ENCODE measurements at places on chromosomes 2 and 18. TPM values are rescaled to one million over a fixed set of nuclear protein-coding genes. Genes with fewer than 3 reads are reported as not detected.

IL36A gene
- total RNA-seq, result not detected

ALKAL2 gene
- total RNA-seq, result 0.42 TPM

GDF7 gene
- total RNA-seq, result 0.17 TPM

TCF23 gene
- total RNA-seq, result not detected

PLCD4 gene
- 0.38 TPM for total RNA-seq

C2orf74 gene
- total RNA-seq, result 10.0 TPM

IMP4 gene
- total RNA-seq, result 43.0 TPM

CXCR1 gene
- total RNA-seq, result not detected

ITGB6 gene
- total RNA-seq, result 7.0 TPM

CPLX4 gene
- not detected for total RNA-seq

MAPK4 gene
- 16.3 TPM for total RNA-seq

GRCh38 chr2:127829845-127830246 is 18.9 kb upstream of the WDR33 start:
- no peak for DNase-seq

GRCh38 chr2:54783349-54783748 is 59.9 kb downstream of the EML6 start:
- no peak for DNase-seq

GRCh38 chr2:144180131-144180530 is 339.8 kb downstream of the ZEB2 start:
- DNase-seq, result no peak

- no peak for DNase-seq
Measured at GRCh38 chr2:129673847-129674711, 305.4 kb upstream of the RAB6C start.

DNA sequence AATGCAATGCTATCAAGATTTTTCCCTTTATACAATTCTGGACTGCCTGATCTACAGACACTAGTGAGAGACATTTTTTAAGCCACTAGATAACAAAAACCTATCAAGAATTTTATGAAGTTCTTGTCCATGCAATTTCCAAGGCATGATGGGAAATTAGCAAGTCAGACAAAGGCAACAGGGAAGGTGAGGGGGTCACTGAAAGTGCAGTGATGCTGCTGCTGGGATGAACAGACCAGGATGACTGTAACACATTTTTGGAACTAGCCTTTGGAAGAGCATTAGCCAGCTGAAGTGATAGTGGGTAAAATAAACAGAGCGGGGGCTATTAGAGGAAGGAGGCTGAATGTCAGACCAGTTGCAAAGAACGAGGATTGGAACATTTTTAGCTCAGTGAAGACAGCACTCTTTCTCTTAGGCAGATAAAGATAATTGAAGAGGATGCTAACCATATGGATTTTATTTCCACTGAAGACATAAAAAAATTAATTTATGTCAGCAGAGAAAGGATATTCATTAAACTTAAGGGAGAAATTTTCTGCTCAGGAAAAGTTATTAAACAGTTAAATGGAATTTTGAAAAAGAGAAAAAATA is 17.9 kb downstream of the NRXN1 start:
- DNase-seq, result no peak

DNA sequence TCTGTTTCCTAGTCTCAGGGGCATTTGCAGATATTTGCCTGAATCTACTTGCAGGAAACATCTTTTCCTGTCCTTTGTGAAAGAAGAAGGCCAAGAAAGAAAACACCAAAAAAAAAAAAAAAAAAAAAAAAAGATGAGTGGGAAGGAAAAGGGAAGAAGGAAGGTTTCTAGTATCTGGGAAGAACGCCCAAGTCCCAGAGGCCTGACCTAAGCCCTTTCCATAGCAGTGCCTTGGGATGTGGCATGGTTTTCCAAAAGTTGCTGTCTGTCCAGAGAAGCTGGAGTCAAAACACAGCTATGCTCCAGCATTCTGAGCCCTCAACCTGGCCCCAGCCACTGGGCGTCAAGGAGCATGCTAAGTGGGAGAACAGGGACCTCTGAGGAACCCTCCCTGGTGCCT is 123.5 kb downstream of the INHBB start:
- no peak for DNase-seq

- DNase-seq, result no peak
Measured at GRCh38 chr2:189587780-189588179, 7.2 kb upstream of the SLC40A1 start.

DNA sequence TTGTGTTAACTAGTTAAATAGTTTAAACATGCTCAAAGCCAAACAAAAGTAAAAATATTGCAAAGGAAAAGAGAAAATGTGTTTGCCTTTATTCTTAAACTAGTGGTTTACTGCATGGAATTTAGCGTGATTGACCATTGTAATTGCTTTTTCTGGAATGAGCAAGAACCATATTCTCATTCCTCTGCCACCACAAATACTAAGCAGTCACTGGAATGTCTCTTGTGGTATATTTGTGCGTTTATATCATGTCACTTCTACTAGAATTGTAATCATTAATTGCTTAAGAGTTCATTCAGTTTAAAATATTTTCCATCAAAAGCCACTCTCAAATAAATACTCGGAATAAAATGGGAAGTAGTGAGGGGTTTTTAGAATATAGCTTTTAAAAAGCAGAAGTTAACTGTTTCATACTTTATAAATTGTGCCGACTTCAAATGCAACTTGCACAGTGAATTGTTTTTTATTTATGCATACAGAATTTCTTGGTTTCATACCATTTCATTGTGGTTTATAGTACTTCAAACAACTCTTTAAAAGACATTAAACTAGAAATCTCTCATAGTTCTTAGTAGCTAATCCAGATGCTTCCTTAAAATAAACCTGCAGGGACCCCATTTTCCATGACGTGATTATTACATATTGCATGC is 288.1 kb downstream of the EPHA4 start:
- DNase-seq, result no peak

DNA sequence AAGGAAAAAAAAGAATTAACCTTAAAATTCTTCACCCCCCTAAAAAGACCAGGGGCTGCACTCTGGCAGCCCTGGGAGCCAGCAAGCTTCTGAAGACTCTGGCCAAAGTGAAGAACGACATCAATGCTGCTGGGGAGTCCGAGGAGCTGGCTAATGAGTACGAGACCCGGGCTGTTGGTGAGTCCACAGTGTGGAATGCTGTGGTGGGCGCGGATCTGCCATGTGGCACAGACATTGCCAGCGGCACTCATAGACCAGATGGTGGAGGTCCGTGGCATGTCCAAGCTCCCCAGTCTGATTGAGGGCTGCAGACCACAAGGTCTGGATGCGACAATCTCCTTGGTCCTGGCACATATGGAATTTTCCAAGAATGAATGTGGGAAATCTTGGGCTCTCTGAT is 47.4 kb downstream of the TRPM8 start:
- DNase-seq, result no peak

DNA sequence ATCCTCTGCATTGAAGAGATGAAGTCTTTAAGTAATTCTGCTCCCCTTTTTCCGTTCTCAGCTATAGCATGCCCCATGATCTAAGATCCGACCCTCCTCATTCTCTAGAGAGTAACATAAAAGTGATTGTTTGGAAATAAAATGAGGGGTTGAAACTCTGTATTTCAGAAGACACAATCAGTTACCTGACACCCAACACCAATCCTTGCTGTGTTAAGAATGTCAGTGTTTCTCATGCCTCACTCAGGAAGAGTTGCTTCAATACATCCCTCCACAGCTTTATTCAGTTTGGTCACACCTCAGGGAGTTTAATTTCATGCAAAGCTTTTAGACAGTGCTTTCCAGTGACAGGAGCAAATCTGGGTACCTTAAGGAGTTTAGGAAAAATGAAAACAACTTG is 49.9 kb upstream of the RBBP8 start:
- DNase-seq, result no peak

DNA sequence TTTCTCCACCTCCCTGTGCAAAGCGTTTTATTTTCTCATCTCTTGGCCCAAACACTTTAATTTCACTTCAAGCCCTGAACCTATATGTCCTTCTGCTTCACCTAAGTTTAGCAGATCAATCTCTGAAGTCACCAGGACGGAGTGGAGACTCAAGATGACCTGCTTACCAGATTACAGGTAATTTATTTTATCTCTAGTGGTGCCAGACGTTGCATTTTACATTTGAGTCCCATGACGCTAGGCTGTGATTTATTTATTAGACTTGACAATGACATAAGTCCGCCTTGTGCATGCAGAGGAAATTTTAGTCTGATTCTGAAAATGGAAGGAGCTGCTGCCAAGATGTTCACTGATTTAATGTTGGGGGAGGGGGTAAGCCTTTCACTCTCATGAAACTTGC is 73.9 kb downstream of the MRO start:
- no peak for DNase-seq

DNA sequence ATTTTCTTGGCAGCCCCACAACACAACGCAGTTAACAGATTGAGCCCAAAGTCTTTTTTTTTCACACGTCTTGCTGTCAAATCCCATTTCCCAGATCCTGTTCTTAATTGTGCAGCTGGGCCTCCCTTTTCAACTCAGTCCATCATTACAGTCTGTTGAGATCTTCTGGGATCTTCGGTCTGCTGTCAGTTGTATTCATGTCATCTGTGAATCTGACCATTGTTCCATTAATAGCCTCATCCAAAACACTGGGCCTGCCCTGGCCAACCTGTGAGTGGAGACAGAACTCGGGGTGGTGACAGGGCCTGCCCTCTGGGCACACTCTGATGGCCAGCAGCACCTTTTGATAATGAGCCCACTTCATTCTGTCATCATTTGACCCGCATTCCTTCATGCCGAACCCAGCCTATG is 39.7 kb upstream of the SEMA4C start:
- no peak for DNase-seq

GRCh38 chr2:218021536-218022071 is 18.8 kb upstream of the TNS1 start:
- DNase-seq, result no peak

DNA sequence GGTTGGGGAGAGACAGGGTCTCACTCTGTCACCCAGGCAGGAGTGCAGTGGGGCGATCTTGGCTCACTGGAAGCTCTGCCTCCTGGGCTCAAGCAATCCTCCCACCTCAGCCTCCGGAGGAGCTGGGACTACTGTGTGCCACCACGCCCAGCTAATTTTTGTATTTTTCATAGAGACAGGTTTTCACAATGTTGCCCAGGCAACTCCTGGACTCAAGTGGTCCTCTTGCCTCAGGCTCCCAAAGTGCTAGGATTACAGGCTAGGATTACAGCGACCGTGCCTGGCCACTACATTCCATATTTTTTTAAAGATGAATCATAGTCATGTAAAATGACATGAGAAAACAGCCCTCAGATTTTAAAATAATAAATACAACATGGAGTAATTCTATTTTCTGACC is 32.3 kb downstream of the CWC22 start:
- DNase-seq, result no peak

DNA sequence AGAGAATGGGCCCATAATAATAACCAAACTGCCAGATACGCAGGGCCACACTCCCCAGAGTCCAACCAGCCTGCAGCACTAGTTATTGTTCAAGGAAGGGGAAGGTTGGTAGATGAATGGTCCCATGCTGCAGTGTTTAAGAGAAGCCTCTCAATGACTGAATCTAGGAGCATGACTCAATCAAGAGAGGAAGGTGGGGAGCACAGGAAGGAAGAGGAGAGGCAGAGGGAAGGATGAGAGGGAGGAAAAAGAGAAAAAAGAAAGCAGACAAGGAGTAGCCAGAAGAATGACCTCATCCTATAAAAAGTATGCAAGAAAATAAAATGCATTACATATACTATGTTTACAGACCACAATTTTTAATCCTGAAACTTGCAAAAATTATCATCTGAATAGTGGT is 174.5 kb downstream of the TCF4 start:
- DNase-seq, result no peak

GRCh38 chr2:163255086-163255485 is 416.5 kb upstream of the KCNH7 start:
- no peak for DNase-seq

DNA sequence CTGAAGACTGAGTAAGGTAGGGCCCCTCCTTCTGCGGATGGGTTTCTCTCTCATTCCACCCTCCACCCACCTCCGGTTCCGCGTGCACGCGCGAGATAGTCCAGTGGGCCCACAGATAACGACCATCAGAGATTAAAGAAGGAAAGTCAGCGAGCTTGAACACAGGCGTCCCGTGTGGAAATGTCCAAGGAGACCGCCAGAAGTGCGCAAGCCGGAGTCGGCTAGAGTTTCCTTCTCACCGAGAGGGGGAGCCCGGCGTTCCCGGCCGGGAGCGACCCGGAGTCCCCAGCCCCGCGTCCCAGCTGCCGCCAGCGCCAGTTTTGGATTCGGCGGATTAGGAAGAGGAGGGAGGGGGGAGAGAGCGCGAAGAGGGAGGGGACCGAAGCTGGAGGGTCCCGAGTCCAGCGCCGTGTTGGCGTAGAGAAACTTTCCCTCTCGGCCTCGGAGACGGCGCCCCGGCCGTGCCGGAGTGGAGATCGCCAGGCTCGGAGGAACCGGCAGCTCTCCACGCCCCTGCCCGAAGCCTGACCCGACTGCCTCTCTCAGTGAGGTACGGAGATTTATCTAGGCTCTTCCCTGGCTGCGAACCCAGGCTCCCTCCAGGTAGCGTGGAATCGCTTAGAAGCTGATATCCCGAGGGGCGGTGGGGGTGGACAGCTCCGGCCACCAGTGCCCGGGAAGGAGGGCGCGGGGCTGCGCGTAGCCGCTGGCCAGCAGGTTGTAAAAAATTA is at the start of gene GULP1:
Gene GULP1 (plus strand): TSS at position 258 of the 731 bp plus-strand sequence. CDS start 185,829 bp downstream, outside the sequence.
- peak; percentile 72 for DNase-seq

- DNase-seq, result no peak
Measured at GRCh38 chr2:138665937-138666336, 114.3 kb downstream of the NXPH2 start.

- DNase-seq, result no peak
Measured at GRCh38 chr2:99886418-99886817, 256.0 kb downstream of the AFF3 start.

- DNase-seq, result no peak
Measured at GRCh38 chr2:165870346-165870745, 76.3 kb upstream of the GALNT3 start.

DNA sequence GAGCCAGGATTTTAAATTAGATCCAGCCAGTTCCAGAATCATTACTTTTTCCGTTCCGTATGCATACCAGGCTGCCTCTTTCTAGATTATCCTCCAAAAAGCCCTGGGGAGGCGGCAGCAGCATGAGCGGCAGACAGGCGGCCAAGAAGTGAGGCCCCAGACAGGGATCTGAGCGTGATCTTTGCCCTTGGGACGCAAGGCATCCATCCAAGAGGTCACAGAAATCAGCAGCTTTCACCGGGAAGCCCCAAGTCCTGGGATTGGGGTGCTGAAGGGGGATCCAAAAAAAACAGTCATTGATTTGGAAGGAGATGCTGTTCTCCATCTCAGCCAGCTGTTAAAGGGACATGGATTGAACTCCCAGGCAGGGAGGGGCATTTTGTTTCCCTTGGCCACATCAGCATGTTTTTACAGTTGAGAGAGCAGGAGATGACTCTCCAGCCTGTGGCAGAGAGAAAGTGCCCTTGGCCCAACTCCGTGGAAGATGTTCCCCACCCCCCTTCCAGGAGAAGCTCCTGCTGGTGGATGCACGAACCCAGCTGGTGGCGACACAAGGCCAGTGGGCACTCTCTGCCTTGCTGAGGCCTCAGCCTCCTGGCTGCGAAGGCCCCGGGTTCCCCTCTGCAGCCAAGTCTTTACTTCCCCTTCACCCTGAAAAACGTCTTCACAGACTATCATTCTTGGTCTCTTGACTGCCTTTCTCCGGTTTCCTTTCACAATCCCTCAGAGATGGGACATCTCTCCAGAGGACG is 265.6 kb downstream of the ANAPC1 start:
- no peak for DNase-seq

Measured in progenitor cell of endocrine pancreas (in vitro differentiated cells).